ENCODE measurements at places on chromosomes 7 and 10. TPM values are rescaled to one million over a fixed set of nuclear protein-coding genes. Genes with fewer than 3 reads are reported as not detected.

The SH2D4B gene
- not detected for total RNA-seq

The HMX2 gene
- not detected for total RNA-seq

The ACTR3C gene
- total RNA-seq: not detected

The POM121 gene
- total RNA-seq: 6.3 TPM

The SYT15B gene
- total RNA-seq: not detected
